ENCODE measurements at places on chromosomes 4 and X.

DNA sequence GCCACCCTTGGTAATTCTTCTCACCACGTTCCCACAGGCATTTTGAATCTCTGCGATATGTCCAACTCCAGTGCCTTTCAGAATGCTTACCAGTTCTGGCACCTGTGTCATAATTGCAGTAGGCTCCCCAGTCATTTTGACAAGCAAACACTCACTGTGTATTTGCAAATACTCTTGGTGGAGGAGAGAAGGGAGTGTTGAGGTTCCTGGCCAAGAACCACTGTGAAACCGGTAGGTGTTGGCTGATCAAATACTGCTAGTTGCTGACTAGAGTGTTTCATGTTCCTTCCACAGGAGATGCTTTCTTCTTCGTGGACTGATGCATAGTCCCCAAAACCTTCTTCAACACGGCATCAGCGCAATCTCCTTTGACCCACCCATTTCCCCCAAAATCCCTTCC is 16.0 kb upstream of the NLGN4X start:
- no peaks in the 10 kb centered on the region for H3K4me1 ChIP-seq
- H3K27ac ChIP-seq: no peak overlapping the region
- no peak overlapping the region for H3K4me3 ChIP-seq
- DNase-seq: no peak

GRCh38 chrX:119071381-119071780 is 1.4 kb upstream of the CT47C1 start:
- DNase-seq: no peak
- H3K4me3 ChIP-seq: no peak overlapping the region
- no peaks in the 10 kb centered on the region for H3K4me1 ChIP-seq
- no peaks in the 10 kb centered on the region for H3K27me3 ChIP-seq
- H3K36me3 ChIP-seq: no peaks in the 10 kb centered on the region

GRCh38 chrX:125175991-125176584 is 143.6 kb upstream of the TEX13C start:
- no peak overlapping the region for H3K4me3 ChIP-seq
- DNase-seq: no peak
- H3K36me3 ChIP-seq: no peaks in the 10 kb centered on the region

DNA sequence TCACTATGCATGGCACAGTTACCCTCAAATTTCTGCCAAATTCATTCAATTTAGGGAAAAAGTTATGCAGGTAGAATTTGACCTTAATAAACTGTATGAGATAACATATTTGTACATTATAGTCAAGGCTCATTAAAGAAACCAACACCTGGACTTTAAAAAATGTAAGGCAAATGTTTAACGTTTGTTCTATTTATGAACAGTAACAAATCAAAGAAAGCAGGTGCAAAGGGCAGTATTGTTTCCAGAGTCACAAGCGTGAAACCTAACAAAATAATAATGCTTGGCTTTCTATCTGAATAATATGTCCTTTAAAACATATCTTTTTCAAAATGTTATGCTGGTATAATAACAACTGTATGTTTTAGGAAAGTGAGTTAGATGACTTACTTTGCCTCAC is 41.2 kb downstream of the LIN54 start:
- H3K27me3 ChIP-seq: no peaks in the 10 kb centered on the region
- H3K27ac ChIP-seq: no peak overlapping the region
- H3K36me3 ChIP-seq: no peaks in the 10 kb centered on the region
- DNase-seq: no peak
- no peak overlapping the region for H3K4me3 ChIP-seq

GRCh38 chrX:15524417-15524816 is 23.8 kb downstream of the BMX start:
- no peak for DNase-seq
- no peak overlapping the region for H3K27ac ChIP-seq
- H3K4me3 ChIP-seq: no peak overlapping the region
- H3K27me3 ChIP-seq: no peaks in the 10 kb centered on the region
- no peaks in the 10 kb centered on the region for H3K36me3 ChIP-seq
- H3K4me1 ChIP-seq: no peaks in the 10 kb centered on the region

DNA sequence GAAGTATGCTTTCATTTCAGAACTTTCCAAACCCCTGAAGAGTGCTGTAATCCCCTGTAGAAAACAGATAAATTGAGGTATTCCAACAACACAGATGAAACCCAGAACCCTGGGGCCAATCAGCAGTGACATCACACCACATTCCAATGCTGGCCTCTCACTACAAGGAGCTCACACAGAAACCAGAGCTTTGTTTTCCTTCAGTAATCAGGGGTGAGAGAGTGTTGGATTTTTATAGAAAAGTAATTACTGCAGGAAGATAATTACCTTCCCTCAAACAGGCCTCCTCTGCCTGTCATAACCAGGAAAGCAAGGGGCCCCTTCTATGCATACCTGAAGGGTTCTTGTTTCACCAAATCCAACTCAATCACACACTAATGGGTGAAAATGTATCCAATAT is 246.2 kb downstream of the SCFD2 start:
- no peaks in the 10 kb centered on the region for H3K36me3 ChIP-seq
- H3K4me1 ChIP-seq: no peaks in the 10 kb centered on the region
- no peak for DNase-seq
- H3K27me3 ChIP-seq: no peaks in the 10 kb centered on the region
